ENCODE measurements at places on chromosomes 1 and 21.

- no peak for DNase-seq
Observed at GRCh38 chr1:219467524-219467923, 145.4 kb downstream of the ZC3H11B start.

DNA sequence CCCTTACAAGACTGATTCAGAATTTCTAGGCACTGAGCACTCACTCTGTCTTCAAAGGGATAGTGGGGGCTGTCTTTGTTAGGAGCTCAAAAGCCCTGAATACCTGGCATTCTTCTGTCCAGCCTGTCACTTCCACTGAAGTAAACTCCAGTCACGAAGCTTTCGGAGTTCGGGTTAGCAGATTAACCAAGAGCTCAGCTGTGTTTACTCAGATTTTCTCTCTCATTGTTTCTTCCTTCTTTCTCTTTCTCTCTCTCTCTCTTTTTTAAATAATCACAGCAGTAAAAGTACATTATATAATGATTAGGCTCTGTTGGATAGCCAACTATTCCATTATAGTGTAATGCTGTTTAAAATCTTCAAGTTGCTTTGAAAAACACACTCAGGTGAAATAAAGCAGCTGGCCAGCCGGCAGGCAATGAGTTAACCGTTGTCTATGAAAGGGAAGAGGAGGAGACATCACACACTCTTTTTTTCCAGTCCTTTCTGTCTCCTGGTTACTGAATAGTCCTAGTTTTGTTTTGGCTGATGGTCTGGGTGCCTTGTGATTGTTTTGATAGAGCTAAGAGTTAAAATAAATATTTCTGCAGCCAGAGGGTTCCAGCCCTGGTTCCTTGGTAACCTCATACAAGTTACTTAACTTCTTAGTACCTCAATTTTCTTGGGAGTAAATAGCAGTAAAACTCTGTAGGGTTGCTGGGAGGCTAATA lies 89.8 kb downstream of the ADSS2 start:
- no peak for DNase-seq

DNA sequence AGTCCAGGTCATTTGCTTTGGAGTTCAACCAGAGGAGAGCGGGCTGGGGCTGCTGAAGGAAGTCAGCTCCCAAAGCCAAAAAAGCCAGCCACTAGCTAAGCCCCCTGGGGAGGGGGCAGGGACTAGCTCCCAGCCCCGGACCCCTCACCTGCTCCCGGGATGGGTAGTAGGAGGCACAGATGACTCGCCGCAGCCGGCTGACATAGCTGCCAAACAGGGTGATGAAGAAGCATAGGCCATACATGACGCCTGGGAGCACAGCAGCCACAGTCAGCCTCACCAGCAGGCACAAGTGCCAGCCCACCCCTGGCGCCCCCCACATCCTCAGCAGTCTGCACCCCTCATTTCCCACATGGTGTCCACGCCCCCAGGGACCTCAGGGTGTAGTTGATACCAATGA lies 7.4 kb downstream of the DCST2 start:
- DNase-seq = no peak

DNA sequence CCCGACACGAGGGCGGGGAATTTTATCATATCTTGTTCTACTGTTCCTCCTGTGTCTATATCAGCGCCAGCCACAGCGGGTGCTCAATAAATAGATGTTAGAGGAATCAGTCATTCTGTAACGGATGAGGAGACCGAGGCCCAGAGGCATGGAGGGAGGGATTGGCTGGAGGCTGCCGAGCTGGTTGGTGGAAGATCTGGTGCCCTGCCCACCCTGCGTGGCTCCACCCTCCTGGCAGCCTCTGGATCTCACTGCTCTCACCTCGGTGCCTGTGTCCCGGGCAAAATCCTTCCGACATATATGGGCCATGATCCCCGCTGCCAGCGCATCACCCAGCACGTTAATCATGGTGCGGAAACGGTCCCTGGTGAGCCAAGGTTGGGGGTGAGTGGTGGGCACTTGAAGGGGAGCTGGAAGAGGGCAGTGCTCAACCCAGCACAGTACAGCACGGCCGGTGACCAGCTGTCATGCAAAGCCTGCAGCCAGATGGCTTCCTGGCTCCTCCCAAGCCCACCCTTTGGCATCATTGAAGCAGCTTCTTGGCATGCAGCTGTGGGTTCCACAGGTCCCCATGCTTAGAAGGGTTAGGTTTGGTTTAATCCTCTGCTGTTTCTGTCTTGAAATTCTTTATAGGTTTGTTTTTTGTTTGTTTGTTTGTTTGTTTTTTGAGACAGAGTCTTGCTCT lies 26.7 kb downstream of the PODN start:
- DNase-seq = no peak

GRCh38 chr1:108584428-108584856 lies 24.5 kb downstream of the EEIG2 start:
- DNase-seq = no peak

- no peak for DNase-seq
Observed at GRCh38 chr1:18970762-18971161, 14.3 kb upstream of the IFFO2 start.

GRCh38 chr1:81922955-81923354 lies 122.2 kb downstream of the ADGRL2 start:
- DNase-seq = no peak

DNA sequence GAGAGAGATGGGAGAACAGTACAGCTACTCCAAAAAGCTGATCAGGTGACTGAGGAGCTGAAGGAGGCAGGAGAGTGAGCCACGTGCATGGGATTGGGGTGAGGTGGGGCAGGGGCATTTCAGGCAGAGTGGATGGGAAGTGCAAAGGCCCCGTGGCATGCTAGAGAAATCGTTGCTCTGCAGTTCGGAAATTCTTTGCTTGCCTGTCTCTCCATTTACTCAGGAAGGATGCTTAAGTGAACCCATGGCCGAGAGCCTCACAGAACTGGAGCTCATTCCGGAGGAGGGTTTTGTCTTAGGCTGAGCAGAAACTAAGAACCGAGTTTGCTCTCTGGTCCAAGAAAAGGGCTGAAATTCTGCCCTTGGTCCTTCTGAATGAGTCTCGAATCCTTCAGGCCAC lies 139.8 kb upstream of the TMEM51 start:
- no peak for DNase-seq

DNA sequence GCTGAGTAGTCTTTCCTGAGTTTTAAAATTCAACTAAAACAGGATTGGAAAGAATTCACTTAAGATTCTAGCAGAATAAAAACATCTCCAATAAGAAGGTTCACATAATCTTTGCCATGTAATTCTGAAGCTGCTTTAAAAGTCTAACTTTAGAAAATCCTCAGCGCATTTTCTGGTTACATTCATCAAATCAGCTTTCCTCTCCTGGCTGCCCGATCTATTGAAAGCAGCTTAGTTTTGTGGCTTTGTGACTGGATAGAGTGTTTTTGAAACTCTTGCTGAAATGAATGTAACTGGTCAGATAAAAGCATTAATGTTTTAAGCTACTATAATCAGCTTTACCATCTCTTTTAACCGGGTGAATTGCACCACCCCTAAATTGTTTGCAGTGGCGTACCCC lies 66.8 kb downstream of the DOP1B start:
- no peak for DNase-seq

DNA sequence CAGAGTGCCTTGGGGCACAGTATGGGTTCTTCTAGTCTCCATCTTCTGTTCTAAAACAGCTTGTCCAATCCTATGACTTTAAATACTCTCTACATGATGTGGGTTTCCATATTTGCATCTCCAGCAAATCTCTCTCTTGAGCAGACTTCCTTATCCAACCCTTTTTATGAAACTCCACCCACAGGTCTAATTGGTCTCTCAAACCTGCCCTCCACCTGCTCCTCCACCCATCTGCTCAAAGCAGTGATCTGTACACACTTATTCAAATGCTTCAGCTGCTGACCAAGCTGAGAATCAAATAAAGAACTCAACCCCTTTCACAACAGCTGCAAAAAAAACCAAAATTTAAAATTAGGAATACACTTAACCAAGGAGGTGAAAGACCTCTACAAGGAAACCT lies 11.5 kb downstream of the MCOLN2 start:
- no peak for DNase-seq

DNA sequence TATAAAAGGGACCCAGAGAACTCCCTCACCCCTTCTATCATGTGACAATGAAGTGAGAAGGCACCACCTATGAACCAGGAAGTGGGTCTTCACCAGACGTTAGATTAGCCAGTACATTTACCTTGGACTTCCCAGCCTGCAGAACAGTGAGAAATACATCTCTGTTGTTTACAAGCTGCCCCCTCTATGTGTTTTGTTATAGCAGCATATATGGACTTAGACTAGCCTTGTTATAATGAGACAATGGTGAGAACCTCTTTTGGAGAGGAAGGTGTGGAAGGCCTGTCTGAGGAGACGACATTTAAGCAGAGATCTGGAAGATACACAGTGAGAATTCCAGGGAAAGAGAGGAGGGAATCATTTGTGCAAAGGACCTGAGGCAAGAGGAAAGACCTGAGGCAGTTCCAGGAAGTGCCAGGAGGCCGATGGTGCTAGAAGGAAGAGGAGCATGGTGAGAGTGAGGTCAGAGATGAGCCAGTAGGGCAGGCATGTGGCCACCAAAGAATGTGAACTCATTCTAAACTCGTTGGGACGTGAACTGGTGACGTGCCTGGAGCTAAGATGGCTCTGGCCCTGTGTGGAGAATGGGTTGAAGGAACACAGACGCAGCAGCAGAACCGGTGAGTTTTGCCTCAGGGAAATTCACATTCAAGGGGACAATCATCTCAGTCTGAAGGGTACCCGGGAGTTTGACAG lies 98.9 kb upstream of the IRF2BP2 start:
- DNase-seq = no peak

GRCh38 chr1:24055681-24056080 lies 56.3 kb downstream of the MYOM3 start:
- DNase-seq = no peak

GRCh38 chr21:32371913-32372314 lies 20.9 kb downstream of the URB1 start:
- no peak for DNase-seq

GRCh38 chr1:58927722-58928085 lies 143.9 kb upstream of the JUN start:
- DNase-seq = no peak

GRCh38 chr21:15289896-15290841 lies 225.4 kb upstream of the NRIP1 start:
- peak; percentile 17 for DNase-seq

DNA sequence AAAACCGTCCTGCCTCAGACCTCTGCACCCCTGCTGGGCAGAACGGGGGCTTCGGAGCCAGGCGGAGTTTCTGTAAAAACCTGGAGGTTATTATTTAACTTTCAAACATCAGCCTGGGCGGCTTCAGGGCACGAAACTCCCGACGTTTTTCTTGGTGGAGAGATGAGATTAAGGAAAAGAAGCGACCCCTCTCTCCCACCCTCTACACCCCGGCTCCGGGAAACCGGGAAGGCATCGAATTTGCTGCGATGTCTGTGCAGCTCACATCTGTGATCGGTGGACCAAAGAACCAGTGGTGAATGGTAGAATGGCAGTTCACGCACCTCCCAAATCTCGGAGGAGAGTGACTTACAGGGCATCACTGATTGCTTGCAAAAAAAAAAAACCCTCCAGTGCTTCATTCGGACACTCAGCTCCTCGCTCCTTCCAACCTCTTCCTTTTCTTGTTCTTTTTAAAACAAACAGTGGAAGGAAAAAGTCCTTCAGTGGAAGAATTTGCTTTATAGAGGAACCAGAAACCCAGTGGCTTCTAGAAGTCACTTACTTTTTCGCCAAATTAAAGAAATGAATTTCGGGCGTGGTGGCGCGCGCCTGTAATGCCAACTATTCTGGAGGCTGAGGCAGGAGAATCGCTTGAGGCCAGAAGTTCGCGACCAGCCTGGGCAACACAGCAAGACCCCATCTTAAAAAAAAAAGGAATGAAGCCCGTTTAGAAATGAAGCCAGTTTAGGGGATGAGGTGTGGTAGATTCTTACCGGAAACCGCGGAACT lies 884 bp downstream of the PHACTR4 start:
- DNase-seq = peak; percentile 19

DNA sequence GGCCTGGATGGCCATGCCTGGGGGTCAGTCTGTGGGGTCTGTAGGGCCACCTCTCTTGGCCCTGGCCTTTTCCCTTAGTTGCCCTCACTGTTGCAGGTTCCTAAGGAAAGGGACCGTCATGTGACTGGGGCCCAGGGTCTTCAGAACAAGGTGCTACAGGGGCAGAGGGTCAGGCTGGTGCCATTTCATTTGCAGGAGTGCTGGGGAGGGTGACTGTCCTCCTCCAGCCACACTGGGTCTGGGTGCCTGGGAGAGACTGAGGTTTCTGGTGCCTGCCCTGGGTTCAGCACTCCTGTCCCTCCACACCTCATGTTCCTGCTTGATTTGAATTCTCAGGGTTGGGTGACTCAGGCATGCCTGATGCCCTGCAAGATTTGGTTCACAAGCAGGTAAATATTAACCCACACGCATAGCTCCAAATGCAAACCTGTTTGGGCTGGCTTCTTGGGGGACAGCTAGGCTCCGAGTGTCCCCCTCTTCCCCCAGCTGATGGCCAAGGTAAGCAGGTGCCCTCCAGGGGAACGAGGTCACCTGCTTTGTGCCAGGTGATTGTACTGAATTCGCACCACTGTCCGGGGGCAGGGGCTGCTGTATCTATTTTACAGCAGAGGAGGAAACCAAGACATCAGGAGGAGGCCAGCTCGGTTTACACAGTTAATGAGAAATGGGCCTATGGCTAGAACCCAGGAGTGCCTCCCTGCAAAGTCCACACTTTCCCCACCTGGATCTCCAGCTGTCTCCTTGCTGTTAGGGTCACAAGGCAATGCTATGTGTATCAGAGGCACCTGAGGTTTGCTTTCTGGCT lies 20.3 kb downstream of the ARHGEF10L start:
- no peak for DNase-seq

DNA sequence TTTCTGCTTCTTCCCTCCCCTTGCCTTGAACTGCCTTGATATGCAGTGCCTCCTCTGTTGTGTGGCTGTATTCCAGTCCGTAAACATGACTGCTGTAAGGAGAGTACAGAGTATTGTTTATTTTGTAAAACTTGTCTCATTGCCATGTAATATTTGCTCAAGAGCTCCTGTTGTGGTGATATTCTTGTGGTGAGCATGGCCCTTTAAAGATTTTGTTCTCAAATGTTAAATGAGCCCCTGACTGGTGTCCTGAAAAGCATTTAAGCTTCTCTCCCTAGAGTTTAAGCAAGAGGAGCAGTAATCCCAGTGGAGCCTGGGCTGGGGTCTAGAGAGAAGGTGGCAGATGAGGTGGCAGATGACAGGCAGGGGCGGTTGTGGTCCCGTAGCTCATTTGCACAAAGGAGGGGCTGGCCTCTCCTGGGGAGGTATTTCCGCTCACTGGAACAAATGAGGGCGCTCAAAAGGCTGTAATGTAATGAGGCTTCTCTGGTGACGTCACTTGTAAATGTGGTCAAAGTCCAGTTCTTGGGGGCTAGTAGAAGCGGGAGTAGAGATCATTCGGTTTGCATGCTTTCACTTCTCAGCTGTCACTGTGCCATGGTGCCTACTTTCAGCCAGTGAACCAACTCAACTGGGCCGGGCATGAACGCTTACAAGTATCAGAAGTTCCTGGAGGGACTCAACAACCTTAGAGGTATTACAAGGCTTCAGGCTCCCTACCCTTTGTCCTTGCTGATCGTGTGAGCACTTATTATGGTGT lies 46.0 kb upstream of the MACF1 start:
- no peak for DNase-seq

DNA sequence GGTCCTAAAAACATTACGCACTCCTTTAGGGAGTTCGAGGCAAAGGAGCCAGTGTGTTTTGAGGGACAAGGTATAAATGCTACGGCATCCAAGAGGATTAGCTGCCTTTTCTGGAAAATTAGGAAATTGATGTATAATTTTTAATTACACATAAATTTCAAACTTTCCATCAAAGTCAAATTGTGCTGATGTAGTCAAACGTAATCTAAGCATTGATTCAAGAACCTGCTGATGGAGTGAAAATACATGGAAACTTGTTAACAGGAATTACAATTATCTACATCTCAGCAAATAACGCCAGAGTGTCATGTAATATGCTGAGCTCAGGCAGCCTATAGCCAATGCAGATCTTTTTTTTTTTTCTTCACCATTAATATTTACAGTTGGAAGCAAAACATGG lies 194.5 kb downstream of the CRB1 start:
- no peak for DNase-seq
